ENCODE measurements at places on chromosomes 1 and 21.

DNA sequence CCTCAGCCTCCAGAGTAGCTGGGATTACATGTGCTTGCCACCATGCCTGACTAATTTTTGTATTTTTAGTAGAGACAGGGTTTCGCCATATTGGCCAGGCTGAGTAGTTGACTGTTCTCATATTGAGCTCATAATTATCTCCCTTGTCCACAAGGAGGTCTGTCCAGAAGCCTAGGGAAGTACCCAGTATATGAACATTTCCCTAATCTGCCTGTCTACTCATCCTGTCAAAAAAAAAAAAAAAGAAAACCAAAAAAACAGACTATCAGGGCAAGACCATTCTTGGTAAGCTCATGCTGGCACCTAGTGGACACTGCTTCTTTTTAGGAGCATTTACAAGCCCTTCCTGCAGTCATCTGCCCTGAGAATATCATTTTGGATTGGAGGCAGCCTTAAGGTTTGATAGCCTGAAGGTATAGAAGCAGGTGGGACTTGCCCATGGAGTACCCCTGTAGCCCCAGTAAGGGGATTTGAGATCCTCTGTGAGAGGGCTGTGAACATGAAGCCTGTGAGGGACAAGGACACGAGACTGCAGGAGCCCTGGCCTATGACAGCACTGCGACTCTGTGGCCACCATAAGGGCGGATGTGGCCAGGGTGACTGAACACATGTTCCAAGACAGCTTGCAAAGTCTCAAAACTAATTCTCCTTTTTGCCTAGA lies 10.8 kb upstream of the DUSP12 start:
- peak; percentile 39 for DNase-seq

GRCh38 chr1:67440339-67440738 lies 10.1 kb upstream of the SERBP1 start:
- DNase-seq = no peak

- no peak for DNase-seq
Measured at GRCh38 chr1:47235241-47235681, 3.2 kb upstream of the TAL1 start.

DNA sequence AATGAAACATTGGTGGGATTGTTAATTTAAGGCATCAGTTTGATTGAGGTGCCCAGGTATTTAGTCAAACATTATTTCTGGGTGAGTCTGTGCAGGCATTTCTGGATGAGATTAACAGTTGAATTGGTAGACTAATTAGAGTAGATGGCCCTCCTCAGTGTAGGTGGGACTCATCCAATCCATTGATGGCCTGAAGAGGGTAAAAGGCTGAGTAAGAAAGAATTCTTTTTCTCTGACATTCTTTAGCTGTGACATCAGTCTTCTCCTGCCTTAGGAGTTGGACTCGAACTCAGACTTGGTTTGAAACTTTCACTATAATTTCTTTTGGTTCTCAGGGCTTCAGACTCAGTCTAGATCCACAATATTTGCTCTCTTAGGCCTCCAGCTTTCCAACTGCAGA lies 59.6 kb upstream of the ADAMTS5 start:
- DNase-seq = no peak

DNA sequence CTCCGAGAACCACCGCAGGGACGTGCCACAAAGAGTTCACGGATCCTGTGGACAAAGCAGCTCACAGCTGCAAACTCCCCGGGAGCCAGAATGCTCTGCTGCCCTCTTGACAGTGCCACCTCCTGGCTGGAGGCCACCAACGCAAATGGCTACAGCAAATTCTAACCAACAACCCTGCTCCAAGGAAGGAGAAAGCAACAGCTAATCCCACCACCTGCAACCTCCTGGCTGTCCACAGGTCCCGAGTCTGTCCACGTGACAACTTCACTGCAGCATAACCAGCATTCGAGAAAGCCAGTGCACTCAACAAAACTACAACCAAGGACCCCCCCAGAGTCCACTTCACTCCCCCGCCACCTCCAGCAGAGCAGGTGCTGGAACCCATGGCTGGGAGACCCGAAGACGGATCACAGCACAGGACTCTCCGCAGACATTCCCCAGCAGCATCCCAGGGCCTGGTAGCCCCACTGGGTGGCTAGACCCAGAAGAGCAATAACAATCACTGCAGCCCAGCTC lies 17.3 kb downstream of the POFUT2 start:
- DNase-seq = no peak

DNA sequence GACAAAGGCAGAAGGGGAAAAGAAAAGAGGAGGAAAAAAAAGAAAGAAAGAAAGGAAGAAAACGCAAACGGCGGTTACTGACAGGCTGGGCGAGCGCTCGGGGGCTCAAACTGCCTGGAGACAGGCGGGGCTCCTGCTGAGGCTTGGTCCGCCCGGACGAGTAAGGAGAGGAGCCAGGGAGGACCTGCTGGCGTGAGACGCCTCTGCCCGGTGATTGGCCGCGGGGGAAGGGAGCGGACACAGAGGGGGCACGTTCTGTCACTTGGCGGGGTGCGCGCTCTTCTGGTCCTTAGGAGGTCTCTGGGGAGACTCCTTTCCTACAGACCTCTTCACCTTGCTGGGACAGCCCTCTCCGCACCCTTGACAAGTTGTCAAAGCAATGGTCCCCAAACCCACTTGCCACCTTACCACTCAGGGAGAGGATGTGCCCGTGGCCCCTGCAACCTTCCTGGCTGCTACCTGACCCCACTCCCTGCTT lies 791 bp upstream of the PIK3R3 start:
- DNase-seq = no peak
